ENCODE measurements at places on chromosomes 1 and 21. TPM values are rescaled to one million over a fixed set of nuclear protein-coding genes. Genes with fewer than 3 reads are reported as not detected.

LCE2B gene
- total RNA-seq: not detected

NTMT2 gene
- not detected for total RNA-seq

PKLR gene
- not detected for total RNA-seq

CYP4A11 gene
- not detected for total RNA-seq

KLHDC8A gene
- not detected for total RNA-seq

SYPL2 gene
- total RNA-seq: not detected

DIRAS3 gene
- total RNA-seq: 0.75 TPM

MOV10 gene
- 38.0 TPM for total RNA-seq

OR2M3 gene
- not detected for total RNA-seq

AXDND1 gene
- total RNA-seq: not detected

TMPRSS3 gene
- not detected for total RNA-seq

NBPF14 gene
- 14.3 TPM for total RNA-seq

GSTM3 gene
- total RNA-seq: 18.1 TPM

KCNA2 gene
- total RNA-seq: not detected

LIN28A gene
- not detected for total RNA-seq

ACTL8 gene
- total RNA-seq: not detected

All from endothelial cell of coronary artery (primary cell).